ENCODE measurements at places on chromosomes 13 and 19. TPM values are rescaled to one million over a fixed set of nuclear protein-coding genes. Genes with fewer than 3 reads are reported as not detected.
A peak's percentile ranks its signal among the peaks of the same experiment; 100 is the strongest.

DNA sequence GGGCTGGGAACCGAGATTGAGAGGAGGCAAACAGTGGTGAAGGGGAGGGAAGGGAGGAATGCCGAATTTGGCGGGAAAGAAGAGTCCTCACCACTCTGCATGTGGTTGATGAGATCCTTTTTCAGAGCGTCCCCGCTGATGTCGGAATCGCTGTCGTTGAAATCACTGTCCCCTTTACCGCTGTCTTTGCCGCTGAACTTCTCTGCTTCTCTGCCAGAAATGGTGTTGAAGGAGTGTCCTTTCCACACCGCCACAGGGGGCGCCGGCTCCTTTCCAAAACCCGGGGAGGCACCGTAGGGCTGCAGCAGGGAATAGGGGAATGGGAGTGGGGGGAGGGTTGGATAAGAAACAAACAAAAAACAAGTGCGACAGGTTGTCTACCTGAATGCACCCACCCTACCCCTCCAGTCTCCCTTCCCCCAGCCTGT, 3.1 kb downstream of the PCDH8 start:
- peaks cover 79% of the 10 kb centered on the region for H3K27me3 ChIP-seq
- no peaks in the 10 kb centered on the region for H3K36me3 ChIP-seq
- H3K27ac ChIP-seq: no peak overlapping the region
- no peak overlapping the region for H3K4me3 ChIP-seq
- no peaks in the 10 kb centered on the region for H3K4me1 ChIP-seq
- DNase-seq: no peak

DNA sequence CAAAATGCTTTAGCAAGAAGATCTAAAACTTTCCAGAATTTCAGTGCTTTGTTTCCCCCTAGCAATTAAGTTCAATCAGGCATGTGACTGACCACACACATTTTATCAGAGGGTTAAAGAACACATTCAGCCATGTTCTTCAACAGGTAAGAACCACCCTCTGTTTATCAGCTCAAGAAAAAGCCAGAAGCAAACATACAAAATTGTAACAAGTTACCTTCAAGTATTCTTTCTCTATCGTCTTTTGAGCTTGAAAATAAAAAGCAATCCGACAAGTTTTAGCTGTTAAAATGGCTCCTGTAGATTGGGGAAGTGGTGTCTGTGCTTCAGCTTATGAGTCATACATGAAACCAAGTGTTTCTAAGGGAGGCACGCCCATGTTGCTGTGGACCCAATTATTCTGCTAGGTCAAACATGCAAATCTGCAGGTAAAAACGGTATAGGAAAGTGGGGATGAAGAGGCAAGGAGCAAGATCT, at the start of gene ELF1:
Gene ELF1 (minus strand): TSS at position 306 of the 477 bp plus-strand sequence. CDS start 37,262 bp downstream, outside the sequence.
- DNase-seq: no peak
- no peaks in the 10 kb centered on the region for H3K36me3 ChIP-seq
- no peaks in the 10 kb centered on the region for H3K27me3 ChIP-seq
- H3K4me3 ChIP-seq: peak within 1 kb of the TSS; percentile 47

GRCh38 chr19:6423499-6424194, 964 bp downstream of the KHSRP start:
- H3K27ac ChIP-seq: peak overlapping the region; percentile 67
- DNase-seq: no peak
- H3K4me3 ChIP-seq: peak overlapping the region; percentile 82
- H3K27me3 ChIP-seq: no peaks in the 10 kb centered on the region
- peaks cover 38% of the 10 kb centered on the region for H3K36me3 ChIP-seq

IGFL2 gene
- not detected for total RNA-seq

GRCh38 chr13:65605396-65605795, 1624.7 kb downstream of the PCDH9 start:
- no peak overlapping the region for H3K4me3 ChIP-seq
- no peak overlapping the region for H3K27ac ChIP-seq
- H3K27me3 ChIP-seq: no peaks in the 10 kb centered on the region
- no peaks in the 10 kb centered on the region for H3K4me1 ChIP-seq

DNA sequence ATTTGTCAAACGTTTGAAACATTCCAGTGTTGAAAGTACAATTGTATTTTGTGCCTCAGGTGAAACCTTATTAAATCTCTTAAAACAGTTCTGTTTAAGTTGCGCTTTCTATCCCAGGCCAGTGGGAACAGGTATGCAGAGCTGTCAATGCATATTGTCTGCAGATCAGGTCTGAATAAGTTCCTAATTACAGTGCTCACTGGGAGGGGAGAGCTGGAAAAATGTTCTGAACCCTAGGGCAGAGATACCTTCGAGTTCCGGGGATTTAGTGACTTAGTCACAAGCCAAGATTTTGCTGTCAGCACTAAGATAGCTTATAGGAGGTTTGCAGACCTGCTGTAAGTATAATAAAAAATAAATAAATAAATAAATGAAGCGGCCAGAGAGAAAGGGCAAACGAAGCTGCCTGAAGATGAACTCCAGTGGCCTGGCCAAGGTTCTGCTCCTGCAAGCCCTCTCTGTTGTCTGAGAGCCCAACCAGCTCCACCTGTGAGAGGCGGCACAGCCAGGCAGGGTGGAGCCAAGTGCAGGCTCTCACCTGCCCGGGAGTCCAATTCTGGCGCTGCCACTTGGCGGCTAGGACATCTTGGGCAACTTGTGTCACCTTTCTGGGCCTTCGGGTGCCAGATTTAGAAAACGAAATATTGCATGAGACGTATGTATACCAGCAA, 97.9 kb upstream of the SLC7A1 start:
- no peak for DNase-seq
- H3K27ac ChIP-seq: no peak overlapping the region
- H3K4me1 ChIP-seq: no peaks in the 10 kb centered on the region
- no peak overlapping the region for H3K4me3 ChIP-seq

- no peak overlapping the region for H3K4me3 ChIP-seq
- H3K27me3 ChIP-seq: no peaks in the 10 kb centered on the region
- no peak overlapping the region for H3K27ac ChIP-seq
- no peaks in the 10 kb centered on the region for H3K36me3 ChIP-seq
- no peak for DNase-seq
Measured at GRCh38 chr13:78443839-78444238, 159.5 kb downstream of the POU4F1 start.

NLRP4 gene
- total RNA-seq: not detected

GRCh38 chr19:55258476-55258827, 365 bp downstream of the PPP6R1 start:
- peaks cover 38% of the 10 kb centered on the region for H3K4me1 ChIP-seq
- DNase-seq: no peak
- no peaks in the 10 kb centered on the region for H3K36me3 ChIP-seq
- H3K27ac ChIP-seq: peak overlapping the region; percentile 92
- no peaks in the 10 kb centered on the region for H3K27me3 ChIP-seq
- H3K4me3 ChIP-seq: peak overlapping the region; percentile 86

CABP5 gene
- total RNA-seq: not detected

GRCh38 chr13:39102981-39103490, 64.8 kb downstream of the NHLRC3 start:
- no peak overlapping the region for H3K4me3 ChIP-seq
- no peak overlapping the region for H3K27ac ChIP-seq
- H3K36me3 ChIP-seq: no peaks in the 10 kb centered on the region
- DNase-seq: no peak

DNA sequence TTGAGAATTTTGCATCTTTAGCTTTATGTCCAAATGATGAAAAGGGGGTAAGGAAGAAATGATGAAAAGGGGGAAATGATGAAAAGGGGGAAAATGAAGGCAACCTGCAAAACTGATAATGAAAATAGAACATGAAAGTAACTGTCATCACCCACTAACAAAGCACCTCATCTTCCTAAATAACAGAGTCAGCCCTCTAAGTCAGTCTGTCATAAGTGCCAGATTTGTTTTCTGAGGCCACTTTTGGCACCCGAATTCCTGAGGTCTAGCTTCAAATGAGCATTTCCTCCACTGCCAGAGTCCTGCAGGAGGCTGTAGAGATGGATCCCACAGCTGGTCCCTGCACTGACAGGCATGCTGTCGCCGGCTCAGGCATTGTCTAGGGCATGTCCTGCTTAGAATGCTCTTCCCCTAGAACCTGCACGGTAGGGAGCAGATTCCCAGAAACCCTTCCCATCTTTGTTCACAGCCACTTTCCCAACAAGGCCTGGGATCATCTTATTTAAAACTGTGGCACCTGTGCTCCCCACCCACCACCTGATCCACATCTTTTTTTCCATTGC, 25.3 kb downstream of the RAP2A start:
- H3K4me1 ChIP-seq: peaks cover 10% of the 10 kb centered on the region
- H3K4me3 ChIP-seq: no peak overlapping the region
- H3K27ac ChIP-seq: no peak overlapping the region
- no peaks in the 10 kb centered on the region for H3K27me3 ChIP-seq
- H3K36me3 ChIP-seq: no peaks in the 10 kb centered on the region

GRCh38 chr19:47363758-47364531, 14.8 kb downstream of the DHX34 start:
- no peak overlapping the region for H3K4me3 ChIP-seq
- no peak for DNase-seq
- no peaks in the 10 kb centered on the region for H3K27me3 ChIP-seq
- H3K27ac ChIP-seq: no peak overlapping the region
- peaks cover 79% of the 10 kb centered on the region for H3K36me3 ChIP-seq

GRCh38 chr19:15859187-15859586, 38.7 kb downstream of the CYP4F2 start:
- no peak for DNase-seq
- H3K27ac ChIP-seq: no peak overlapping the region
- no peaks in the 10 kb centered on the region for H3K36me3 ChIP-seq
- no peaks in the 10 kb centered on the region for H3K27me3 ChIP-seq

- H3K27me3 ChIP-seq: no peaks in the 10 kb centered on the region
- no peak for DNase-seq
- no peak overlapping the region for H3K27ac ChIP-seq
- H3K36me3 ChIP-seq: no peaks in the 10 kb centered on the region
- H3K4me1 ChIP-seq: no peaks in the 10 kb centered on the region
- H3K4me3 ChIP-seq: no peak overlapping the region
Measured at GRCh38 chr19:43634068-43634467, 5.6 kb downstream of the CADM4 start.

ZNF582 gene
- total RNA-seq: 4.2 TPM

DNA sequence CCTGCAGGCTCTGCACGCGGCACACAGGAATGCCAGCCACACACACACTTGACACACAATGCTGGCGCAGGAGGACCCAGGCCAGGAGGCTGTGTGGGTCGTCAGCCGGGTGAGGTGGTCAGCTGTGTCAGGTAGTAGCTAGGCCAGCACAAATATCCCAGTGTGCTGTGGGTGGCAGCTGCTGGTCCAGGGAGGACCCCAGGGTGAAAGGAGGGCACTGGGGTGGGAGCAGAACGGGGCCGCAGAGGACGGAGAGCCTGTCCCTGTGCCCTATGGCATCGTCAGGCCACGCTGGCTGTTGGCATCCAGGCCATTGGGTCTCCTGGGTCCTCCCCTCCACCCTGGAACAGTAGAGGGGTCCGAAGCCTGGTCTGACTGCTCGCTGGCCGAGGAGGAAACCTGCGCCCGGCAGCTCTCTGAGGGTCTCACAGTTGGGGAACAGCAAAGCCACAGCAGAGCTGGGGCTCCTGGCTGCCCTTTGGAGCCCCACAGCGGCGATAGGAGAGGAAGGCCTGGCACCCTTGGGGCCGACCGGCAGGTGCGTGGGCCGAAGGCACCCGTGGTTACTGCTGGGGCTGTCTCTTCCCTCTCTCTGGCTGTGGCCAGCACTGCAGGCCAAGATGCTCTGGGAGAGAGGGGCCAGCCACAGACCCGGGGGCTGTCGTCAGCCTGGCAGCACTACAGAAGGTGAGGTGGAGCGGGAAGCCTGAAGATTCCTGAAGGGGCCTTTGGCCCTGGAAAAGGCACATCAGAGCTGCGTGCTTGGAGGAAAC, 27.3 kb downstream of the C13orf46 start:
- no peak overlapping the region for H3K27ac ChIP-seq
- H3K4me1 ChIP-seq: no peaks in the 10 kb centered on the region
- H3K27me3 ChIP-seq: no peaks in the 10 kb centered on the region
- H3K4me3 ChIP-seq: no peak overlapping the region

GRCh38 chr19:54431255-54431838, 16.1 kb downstream of the TTYH1 start:
- H3K4me3 ChIP-seq: no peak overlapping the region
- peaks cover 20% of the 10 kb centered on the region for H3K4me1 ChIP-seq
- H3K36me3 ChIP-seq: no peaks in the 10 kb centered on the region

CRTC1 gene
- 13.8 TPM for total RNA-seq

S1PR5 gene
- 2.1 TPM for total RNA-seq

DNA sequence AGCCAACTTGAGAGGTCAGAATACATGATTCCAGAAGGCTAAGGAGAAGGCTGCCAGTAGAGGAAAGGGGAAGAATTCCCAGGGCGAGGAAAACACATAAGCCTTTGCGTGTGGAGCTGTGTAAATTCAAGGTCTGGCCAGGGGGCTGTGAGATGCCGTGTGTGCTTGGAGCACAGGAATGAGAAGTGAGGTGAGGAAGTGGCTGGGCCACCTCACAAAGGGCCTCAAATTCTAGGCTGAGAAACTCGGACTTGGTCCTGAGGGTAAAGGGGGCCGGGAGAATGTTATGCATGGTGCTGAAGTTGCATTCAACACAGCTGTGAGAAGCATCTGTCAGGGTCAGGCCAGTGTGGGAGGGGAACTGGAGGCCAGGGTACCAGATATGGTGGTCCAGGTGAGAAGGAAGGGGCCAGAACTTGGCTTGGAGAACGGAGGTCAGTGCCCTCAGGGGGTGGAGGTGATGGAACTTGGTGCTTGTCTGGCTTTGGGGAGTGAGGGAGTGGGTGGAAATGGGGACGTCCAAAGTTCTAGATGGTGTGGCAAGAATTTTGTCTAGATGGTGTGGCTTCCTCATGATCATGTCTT, 4.9 kb upstream of the ZNF580 start:
- peak overlapping the region; percentile 100 for H3K27ac ChIP-seq
- DNase-seq: no peak
- H3K36me3 ChIP-seq: no peaks in the 10 kb centered on the region
- peak overlapping the region; percentile 94 for H3K4me3 ChIP-seq
- no peaks in the 10 kb centered on the region for H3K27me3 ChIP-seq

CGB5 gene
- total RNA-seq: not detected

TTC9B gene
- total RNA-seq: not detected

GRCh38 chr13:111474136-111475002, 153.9 kb downstream of the TEX29 start:
- H3K36me3 ChIP-seq: no peaks in the 10 kb centered on the region
- no peaks in the 10 kb centered on the region for H3K4me1 ChIP-seq
- DNase-seq: no peak
- H3K4me3 ChIP-seq: no peak overlapping the region
- no peaks in the 10 kb centered on the region for H3K27me3 ChIP-seq

PCDH17 gene
- total RNA-seq: 65.4 TPM

- H3K4me3 ChIP-seq: peak overlapping the region; percentile 22
- peak; percentile 72 for DNase-seq
- no peaks in the 10 kb centered on the region for H3K36me3 ChIP-seq
- H3K27me3 ChIP-seq: no peaks in the 10 kb centered on the region
Measured at GRCh38 chr13:33678906-33679657, 138.9 kb upstream of the RFC3 start.

DNA sequence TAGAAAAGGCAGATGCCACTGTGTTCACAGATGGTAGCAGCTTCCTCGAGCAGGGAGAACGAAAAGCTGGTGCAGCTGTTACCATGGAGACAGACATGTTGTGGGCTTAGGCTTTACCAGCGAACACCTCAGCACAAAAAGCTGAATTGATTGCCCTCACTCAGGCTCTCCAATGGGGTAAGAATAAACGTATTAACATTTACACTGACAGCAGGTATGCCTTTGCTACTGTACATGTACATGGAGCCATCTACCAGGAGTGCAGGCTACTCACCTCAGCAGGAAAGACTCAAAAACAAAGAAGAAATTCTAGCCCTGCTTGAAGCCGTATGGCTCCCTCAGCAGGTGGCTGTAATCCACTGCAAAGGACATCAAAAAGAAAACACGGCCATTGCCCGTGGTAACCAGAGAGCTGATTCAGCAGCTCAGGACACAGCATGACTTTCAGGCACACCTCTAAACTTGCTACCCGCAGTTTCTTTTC, 197.7 kb downstream of the ZNF737 start:
- no peak overlapping the region for H3K27ac ChIP-seq
- H3K36me3 ChIP-seq: no peaks in the 10 kb centered on the region
- H3K4me1 ChIP-seq: no peaks in the 10 kb centered on the region
- no peaks in the 10 kb centered on the region for H3K27me3 ChIP-seq
- no peak for DNase-seq

NANOS3 gene
- total RNA-seq: not detected

Data from upper lobe of right lung (tissue), 1 donor.